HuH-7.5 (cell line): ENCODE measurements at places on chromosomes 11 and 22.
A peak's percentile ranks its signal among the peaks of the same experiment; 100 is the strongest.

DNA sequence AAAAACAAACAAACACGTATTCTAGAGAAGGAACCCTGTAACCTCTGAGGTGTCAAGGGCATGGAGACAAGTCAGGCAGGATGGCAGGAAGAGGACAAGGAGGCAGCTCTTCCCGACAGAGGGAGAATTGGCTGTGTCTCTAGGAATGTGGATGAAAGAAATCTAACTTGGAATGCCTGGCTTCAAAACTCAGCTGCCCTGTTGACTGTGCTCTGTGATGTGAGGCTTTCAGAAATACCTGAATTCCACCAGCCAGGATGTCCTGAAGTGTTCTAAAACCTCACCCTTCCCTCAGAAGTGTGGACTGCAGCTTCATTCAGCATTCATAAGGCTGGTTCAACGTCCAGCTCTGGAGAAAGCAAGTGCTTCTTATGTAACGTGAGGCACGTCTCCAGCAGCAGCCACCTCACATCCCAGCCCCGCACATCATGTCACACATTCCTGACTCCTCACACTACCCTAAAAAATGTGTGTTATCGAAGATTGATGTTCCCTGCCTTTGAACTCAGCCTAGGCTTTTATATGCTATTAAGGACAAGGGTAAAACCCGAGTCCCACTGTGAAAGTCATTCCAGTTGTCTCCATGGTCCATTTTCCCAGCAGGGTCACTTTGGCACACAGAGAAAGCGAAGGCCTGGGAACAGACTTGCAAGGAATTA is 398.9 kb downstream of the ETS1 start:
- no peak for DNase-seq

GRCh38 chr11:119835753-119836152 is 106.8 kb upstream of the NECTIN1 start:
- DNase-seq = no peak

GRCh38 chr11:73950869-73951710 is at the start of gene DNAJB13:
TSS of gene DNAJB13 (plus strand) at chr11:73951026. CDS start at chr11:73951070, 44 bp downstream.
- DNase-seq = peak; percentile 47

- peak; percentile 99 for DNase-seq
Observed at GRCh38 chr11:66222358-66223149, 45.9 kb upstream of the RAB1B start.

- DNase-seq = no peak
Observed at GRCh38 chr11:9803685-9804418, 140.0 kb downstream of the SWAP70 start.

GRCh38 chr11:17850336-17850735 is 115.8 kb downstream of the KCNC1 start:
- DNase-seq = no peak

- DNase-seq = no peak
Observed at GRCh38 chr11:43327987-43328386, 16.2 kb downstream of the API5 start.

GRCh38 chr11:10095412-10096208 is 198.4 kb downstream of the SBF2 start:
- no peak for DNase-seq
